Brain pericyte (primary cell): ENCODE measurements at places on chromosomes 11 and 22.

GRCh38 chr11:70176940-70177689, 26.0 kb upstream of the FADD start:
- DNase-seq: no peak

- no peak for DNase-seq
Observed at GRCh38 chr11:2924821-2925675, 4.2 kb downstream of the PHLDA2 start.

DNA sequence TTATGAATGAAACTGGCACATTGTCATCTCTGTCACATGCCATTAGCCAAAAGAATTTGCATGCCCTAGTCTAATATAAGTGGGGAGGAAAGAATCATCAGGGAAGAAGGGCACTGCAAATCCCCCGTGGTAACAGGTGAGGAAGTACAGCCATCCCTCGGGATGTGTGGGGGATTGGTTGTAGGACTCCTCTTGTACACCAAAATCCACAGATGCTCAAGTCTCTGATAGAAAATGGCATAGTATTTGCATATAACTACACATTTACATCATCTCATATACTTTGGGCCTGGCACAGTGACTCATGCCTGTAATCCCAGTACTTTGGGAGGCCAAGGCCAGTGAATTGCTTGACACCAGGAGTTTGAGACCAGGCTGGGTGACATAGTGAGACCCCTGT, 109.7 kb downstream of the HIPK3 start:
- DNase-seq: no peak

DNA sequence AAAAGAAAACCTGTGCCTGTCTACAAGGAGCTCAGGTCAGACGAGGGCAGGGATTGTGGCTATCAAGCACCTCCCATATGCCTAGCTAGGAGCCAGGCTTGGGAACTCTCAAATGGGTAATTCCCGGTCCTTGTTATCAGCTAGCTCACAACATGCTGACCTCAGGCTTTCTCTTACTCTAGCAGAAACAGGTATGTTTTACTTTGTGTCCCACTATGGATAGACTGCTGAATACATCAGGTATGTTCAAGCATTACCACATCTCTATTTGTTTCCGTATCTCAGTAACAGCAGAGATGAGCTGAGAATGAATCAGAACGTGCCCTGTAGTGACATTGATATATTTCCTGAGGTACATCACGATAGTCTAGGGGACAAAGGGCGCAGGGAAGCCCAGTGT, 29.4 kb downstream of the SHISA8 start:
- no peak for DNase-seq

GRCh38 chr11:93655047-93655446, 6.4 kb upstream of the CEP295 start:
- no peak for DNase-seq

- no peak for DNase-seq
Observed at GRCh38 chr22:23216461-23217170, 36.3 kb downstream of the BCR start.

DNA sequence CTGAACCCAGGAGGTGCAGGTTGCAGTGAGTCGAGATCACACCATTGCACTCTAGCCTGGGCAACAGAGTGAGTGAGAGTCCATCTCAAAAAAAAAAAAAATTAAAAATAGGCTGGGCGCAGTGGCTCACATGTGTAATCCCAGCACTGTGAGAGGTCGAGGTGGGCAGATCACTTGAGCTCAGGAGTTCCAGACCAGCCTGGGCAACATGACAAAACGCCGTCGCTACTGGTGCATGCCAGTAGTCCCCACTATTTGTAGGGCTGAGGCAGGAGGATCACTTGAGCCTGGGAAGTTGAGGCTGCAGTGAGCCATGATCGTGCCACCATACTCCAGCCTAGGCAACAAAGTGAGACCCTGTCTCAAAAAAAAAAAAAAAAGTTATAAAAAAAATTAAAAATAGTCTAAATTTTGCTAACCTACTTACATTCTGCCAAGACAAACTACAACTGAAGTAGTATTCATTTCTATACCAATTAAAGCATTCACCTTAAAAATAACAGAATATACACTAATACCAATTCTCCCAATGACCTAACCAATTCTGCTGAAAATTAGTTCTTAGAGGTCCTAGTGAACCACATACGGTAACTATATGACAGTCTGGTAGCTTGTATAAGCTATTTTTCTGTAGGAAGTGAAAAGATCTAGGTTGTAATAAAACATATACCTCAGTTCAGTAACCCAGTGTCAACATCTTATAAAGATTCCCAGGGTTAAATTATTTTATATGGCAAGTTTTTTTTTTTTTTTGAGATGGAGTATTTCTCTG, 7.1 kb downstream of the DDX6 start:
- DNase-seq: no peak

DNA sequence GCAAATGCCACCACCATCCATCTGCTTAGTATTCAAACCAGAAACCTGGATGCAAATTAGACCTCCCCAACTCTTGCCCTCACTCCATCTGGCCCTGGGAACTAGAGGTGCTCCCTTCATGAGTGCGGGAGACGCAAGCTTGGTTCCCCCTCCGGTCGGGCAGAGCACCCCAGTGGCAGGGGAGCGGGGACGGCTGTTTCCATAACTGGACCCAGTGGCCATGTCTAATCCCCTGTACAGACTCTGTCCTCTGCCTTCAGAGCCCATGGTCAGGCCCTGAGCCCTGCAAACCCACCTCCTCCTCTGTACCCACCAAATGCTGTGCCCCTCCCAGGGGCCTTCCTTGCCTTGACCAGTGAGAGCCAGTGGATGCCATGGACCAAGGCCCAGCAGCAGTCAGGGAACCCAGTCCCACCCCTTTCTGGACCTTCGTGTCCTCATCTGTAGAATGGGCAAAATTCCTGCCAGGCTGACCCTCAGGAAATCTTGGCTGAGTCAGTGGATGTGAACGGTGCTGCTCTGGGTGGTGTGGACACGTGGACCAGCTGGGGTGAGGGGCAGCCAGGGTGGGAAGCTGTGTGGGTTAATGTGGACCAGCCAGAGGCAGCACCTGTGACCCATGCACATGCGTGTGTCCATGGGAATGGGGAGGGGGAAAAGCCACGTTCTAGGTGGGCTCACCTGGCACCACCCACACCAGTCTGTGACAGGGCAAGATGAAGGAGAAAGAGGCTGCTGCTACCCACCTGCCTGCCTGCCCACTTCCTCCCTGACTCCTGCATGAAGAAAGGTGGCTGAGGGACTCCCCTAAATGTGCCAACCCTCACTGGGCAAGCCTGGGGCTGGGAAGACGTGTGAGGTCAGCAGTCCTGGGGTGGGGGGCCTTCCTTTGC, 72.8 kb downstream of the LRRC32 start:
- DNase-seq: no peak

DNA sequence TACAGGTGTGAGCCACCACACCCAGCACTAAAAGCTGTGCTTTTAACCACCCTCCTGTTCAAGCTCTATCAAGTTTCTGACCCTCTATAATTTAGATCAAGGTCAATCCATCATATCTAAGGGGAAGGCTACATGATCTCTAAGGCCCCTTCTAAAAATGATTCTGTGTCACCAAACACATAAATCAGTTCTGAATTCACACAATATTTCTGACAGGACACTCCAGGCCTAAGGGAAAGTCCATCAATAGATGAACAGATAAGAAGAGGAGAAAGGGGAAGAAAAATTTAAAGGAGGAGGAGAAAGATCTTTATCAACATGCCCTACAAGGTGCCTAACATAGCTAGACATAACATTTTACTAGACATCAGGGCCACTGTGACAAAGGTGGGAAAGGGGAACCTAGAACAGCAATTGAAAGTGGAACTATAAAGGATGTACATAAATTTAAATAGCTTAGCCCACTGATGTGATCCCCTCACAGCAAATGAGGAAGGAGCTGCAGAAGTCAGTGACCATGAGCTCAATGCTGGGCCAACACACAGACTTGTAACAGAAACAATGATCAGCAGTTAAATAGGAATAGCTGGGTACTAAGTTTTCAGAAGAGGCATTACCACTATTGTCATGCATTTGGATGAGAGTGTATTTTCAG, 4.7 kb downstream of the PRCP start:
- no peak for DNase-seq

GRCh38 chr11:77882396-77882795, 61.5 kb downstream of the AAMDC start:
- no peak for DNase-seq

- DNase-seq: no peak
Observed at GRCh38 chr22:20763630-20764470, 10.1 kb upstream of the SERPIND1 start.

DNA sequence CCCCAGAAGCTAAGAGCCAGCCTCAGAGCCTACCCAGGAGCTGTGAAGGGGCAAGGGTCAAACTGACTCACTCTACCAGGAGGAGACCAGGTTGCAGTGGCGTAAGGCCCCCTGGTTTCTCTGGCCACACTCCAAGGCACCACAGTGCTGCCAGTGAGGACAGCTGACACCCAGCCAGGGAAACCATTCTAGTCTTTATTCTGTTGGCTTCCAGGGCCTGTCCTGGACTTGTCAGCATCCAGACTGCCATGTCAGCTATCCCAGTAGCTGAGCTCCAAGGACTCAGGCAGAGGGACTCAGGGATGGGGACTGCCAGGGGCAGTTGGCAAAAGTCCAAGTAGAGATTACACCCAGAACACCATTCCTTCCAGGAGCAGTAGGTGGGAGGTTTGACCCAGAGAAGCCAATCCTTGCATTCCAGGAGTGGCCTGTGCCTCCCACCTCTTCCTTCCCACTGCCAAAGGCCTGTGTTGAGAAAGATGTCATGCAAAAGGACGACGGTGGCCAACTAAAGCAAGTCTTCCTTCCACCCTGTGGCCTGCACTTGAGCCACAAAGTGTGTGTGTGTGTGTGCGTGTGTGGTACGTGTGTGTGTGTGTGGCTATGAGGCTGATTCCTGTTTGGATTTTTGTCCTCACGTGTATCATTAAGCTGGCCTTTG, 3.6 kb upstream of the MAPK8IP1 start:
- peak; percentile 33 for DNase-seq

DNA sequence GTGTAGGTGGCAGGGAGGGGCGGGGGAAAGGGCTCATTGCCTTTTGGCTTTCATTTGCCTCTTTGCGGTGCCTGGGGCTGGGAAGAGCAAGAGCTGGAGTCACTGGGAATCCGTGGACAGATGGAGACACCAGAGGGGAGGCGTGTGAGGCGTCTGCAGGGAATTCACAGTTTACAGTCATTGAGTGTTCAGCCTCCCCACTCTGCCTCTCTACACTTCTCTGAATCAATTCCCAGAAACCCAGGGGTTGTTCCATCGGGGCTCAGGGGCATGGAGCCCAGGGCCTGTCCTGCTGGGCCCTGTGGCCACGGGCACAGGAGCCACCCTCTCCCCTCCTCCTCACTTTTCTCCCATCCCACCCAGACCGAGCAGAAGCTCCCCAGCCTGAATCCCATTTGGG, 160.5 kb upstream of the NAV2 start:
- DNase-seq: no peak

GRCh38 chr22:43553451-43554258, 141.8 kb downstream of the MPPED1 start:
- no peak for DNase-seq

GRCh38 chr11:121563900-121564822, 111.4 kb upstream of the SORL1-AS1 start:
- DNase-seq: no peak

- DNase-seq: no peak
Observed at GRCh38 chr11:68525336-68525735, 64.8 kb downstream of the PPP6R3 start.

DNA sequence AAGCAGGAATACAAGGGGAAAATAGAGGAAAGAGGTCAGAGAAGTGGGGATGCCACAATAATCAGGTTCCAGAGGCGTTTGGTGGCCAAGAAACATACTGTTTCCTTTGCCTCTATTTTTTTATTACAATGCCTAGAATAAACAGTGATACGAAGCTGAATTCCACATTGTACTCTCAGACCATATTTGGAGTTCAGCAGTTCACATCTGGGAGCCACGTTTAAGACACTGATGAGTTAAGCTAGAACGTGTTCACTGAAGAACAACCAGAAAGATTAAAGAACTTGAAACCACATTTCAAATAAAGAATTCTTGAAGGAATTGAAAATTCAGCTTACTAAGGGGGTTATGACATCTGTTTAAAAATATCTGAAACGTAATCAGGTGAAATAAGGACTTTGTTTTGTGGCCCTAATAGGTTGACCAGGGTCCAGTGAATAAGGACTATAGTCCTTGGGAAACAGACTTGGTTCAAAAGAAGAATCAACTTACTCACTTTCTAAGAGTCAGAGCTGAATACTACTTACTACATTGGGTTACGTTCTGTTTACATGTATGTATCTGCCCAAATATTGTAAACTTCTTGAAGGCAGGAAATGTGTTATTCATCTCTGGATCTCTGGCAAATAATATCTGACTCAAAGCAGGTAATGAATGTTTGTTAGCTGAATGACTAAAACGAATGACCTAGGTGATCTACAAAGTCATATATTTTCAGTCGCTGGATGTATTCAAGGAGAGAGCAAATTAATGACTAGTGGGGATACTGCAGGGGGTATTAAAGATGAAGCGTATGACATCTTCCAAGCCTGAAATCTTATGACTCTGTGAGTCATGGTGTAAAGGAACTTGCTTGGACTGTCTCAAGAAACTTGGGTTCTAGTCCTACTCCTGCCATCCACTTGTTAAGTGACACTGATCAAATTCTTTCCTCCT, 247.0 kb upstream of the NARS2 start:
- no peak for DNase-seq

DNA sequence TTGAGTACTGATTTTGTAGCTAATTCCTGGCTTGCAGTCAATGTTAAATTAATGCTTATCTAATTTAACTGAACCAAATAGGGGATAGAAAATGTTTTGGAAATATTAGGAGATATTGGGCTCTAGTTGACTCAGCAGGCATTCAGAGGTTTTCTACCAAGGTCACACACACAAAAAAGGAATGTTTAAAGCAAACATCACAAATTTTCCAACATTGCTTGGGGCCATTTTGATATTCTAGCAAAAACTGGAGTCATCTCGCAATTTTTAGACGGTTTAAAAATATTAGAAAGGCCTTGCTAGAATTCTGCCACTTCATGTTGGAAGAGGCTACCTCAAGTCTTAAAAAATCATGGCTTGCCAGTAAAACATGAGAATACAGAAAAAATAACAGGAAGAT, 2082.1 kb upstream of the RAG2 start:
- no peak for DNase-seq

GRCh38 chr11:117960406-117960805, 25.8 kb upstream of the IL10RA start:
- no peak for DNase-seq

DNA sequence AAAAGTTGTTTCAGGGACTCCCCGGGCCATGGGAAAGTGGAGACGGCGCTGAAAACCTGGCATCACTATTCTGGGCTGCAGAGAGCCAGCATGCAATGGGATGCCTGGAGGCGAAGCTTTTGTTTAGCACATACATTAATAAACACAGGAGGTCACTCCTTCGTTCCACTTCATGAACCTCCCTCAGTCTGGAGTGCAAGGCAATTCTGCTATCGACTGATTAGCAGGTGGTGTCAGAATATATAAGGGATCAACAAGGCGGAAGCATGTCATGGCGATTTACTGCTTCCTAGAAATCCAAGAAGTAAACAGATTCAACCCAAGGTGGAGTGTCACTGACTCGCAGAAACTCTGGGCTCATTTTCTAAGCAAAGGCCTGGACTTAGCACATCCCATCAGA, 45.4 kb upstream of the MN1 start:
- no peak for DNase-seq
